ENCODE measurements at places on chromosomes 5 and 9.

- DNase-seq: no peak
These were observed 14.4 kb upstream of the DMRT3 start for GRCh38 chr9:962023-962422.

DNA sequence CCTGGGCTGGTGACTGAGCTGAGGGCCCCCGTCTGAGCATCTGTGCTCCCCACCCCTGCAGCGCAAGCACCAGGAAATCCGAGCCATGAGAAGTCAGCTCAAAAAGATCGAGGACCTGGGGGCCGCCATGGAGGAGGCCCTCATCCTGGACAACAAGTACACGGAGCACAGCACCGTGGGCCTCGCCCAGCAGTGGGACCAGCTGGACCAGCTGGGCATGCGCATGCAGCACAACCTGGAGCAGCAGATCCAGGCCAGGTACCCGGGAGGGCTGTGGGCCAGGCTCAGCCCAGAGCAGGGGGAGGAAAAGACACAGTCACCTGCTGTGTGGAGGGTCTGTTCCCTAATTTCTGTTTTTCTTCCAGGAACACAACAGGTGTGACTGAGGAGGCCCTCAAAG is 24.6 kb downstream of the DYNC2I2 start:
- DNase-seq: no peak

DNA sequence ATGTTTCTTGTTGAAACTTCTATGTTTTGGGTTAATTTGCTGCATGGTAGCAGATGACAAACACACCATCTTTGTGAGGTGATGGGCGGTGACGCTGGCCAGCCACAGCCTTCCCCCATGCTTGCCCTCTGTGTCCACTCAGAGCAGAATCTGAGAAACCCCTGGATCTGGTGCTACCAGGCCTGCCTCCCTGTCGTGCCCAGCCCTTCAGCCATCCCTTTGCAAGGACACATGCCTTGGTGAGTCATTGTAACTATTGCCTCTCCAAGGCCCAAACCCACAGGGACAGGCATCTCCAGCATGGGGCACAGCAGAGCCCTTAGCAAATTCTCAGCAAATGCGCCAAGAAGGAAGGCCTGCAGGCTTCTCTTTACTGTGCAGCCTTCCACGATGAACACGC is 48.1 kb upstream of the FCN1 start:
- DNase-seq: no peak

GRCh38 chr9:131323629-131324028 is 34.1 kb downstream of the PLPP7 start:
- no peak for DNase-seq

DNA sequence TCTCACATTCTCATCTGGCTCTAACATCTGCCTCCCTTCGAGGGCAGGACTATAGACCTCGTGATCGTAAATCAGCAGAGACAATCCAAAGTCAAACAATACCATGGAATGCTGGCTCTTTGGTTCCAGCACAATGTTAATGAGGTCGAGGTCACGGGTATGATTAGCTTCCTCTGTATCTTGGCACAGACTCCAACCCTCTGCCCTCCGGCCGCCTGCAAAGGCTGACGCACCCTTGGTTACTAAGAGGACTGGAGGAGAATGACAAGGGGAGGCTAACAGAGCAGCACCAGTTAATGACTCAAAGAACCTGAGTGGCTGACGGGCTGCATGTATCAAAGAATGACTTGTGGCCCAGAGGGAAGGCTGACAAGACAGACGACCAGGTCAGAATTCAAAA is 10.1 kb downstream of the LHFPL2 start:
- DNase-seq: peak; percentile 87

DNA sequence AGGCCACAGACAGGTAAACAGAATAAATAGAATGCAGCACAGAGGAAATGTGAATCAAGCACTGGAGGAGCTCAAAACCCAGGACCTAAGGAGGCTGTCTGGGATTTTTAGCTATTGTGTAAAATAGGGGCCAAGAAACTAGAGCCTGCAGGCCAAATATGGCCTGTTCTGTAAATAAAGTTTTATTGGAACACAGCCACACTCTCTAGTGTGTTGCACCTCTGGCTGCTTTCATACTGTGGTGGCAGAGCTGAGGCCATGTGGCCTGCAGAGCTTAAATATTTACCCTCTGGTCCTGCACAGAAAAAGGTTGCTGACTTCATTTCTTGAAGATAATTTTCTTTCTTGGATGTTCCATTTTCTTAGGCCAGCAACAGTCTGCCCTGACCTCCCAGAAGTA is 136.4 kb downstream of the WDR41 start:
- no peak for DNase-seq

DNA sequence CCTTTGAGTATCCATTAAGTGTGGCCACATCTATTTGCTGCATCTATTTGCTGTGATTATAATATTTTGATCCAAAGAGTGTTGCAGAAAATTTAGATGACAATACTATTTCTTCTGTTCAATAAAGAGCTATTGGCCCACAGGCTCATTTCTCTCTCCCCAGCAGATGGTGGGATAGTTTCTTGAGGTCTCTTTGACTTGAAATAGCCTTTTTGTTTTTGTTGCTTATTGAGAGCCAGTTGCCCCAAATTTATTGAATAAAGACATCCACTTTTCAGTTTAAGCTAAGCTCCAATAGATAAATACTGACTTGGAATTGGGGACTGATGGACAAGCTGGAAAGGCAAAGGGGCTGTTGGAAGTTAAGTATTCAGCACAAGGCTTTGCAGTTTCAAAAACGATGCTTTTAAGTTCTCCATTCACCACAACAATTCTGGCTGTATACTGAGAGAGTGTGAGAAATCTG is 290.1 kb upstream of the MPDZ start:
- no peak for DNase-seq

DNA sequence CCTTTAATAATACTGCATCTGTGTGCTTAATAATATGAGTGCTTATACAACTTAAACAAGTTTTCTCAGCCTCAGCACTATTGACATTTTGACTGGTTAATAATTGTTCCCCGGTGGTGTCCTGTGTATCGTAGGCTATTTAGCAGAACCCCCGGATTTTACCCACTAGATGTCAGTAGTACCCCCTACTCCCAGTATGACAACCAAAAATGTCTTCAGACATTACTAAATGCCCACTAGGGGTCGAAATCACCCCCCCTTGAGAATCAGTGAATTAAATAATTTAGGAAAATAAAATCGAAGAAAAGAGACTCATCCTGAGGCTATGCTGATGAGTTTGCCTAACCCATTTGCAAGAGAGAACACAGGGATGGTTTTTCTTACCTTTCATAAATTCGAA is 166.3 kb downstream of the ATP10B start:
- no peak for DNase-seq

GRCh38 chr9:89379508-89380115 is 61.3 kb downstream of the SECISBP2 start:
- DNase-seq: no peak

- no peak for DNase-seq
These were observed 3.1 kb downstream of the WNK2 start for GRCh38 chr9:93187047-93187446.

- DNase-seq: peak; percentile 15
These were observed 154.2 kb downstream of the FOCAD start for GRCh38 chr9:20838218-20838617.

DNA sequence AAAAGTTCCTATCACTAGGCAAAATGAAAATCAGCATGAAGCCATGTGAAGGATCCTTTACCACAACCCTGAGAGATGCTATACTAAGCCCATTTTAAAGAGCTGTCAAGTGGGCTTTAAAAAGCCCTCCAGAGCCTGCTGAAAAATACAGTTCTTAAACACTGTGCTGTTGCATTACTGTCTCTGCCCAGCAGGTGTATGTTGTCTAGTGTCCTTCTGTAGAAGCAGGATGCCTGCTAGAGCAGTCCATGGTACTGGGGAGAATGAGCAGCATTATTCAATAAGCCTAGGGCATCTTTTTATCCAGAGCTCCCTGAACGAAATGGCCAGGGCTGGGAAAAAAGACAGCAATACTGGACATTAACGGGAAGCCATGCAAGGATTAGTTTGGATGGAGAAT is 126.2 kb upstream of the PLCXD3 start:
- DNase-seq: peak; percentile 23

- no peak for DNase-seq
These were observed 30.2 kb downstream of the SLC46A2 start for GRCh38 chr9:112860451-112860850.

GRCh38 chr9:33263131-33264002 is 1.1 kb downstream of the BAG1 start:
- DNase-seq: peak; percentile 33

DNA sequence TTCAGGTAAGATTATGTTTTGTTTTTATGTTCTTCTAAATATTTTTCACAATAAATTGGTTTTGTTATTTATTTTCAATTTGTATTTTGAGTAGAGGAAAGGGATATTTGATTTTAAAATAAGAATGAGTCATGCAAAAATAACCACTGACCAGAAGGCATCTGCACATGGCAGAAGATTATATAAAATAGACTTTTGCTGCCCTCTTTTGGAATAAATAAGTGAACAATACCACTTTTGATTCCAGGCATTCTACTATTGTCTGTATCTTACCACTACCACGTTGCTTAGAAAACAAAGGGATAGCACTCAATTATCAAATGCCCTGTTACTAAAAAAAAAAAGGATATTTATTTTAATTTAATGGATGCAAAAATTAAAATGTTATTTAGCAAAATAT is 227.3 kb upstream of the ITGA1 start:
- peak; percentile 5 for DNase-seq

- DNase-seq: no peak
These were observed 19.3 kb upstream of the CARTPT start for GRCh38 chr5:71699751-71700150.

- DNase-seq: peak; percentile 68
These were observed 335.8 kb upstream of the DAB2 start for GRCh38 chr5:39760385-39761198.

- no peak for DNase-seq
These were observed 8.3 kb upstream of the TEX48 start for GRCh38 chr9:114690308-114690707.

DNA sequence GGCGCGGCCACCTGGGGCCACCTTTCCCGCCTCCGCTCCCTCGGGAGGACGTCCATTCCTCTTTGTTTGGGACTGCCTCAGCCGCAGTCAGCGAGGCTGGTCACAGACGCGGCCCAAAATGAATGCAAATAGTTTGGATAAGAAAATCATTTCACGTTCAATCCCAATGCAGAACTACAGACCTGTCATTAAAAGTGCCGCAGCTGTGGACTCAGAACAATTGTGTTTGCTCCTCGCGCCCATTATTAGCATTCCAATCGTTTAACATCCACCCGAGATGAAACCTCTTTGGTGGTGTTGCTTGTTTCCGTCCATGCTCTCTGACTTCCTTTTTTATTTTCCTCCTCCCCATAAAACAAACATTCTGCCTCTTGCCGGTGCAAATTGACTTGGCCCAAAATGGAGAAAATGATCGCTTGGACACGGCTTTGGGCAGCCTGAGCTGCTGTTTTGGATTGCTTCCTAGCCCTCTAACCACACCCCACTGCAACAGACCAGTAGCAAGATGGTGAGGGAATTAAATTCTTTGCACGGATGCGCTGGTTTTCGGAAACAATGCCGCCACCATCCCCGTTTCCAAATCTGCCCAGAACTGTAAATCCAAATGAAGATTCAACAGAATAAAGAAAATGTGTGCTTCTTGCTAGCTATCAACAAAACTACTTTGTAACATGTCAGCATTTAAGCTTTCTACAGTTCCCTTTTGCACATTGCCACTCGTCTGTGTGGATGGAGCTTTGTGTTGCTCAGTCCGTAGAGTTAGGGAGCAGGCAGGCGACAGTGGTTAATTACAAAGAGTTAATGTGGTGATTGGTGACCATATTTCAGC is 784 bp downstream of the NLN start:
- DNase-seq: peak; percentile 76

- no peak for DNase-seq
These were observed 891.3 kb downstream of the TLE1 start for GRCh38 chr9:80797831-80798688.

- DNase-seq: no peak
These were observed 286.4 kb downstream of the FANCC start for GRCh38 chr9:95030920-95031642.

- DNase-seq: no peak
These were observed 168.5 kb downstream of the RAB3C start for GRCh38 chr5:58751222-58751837.

DNA sequence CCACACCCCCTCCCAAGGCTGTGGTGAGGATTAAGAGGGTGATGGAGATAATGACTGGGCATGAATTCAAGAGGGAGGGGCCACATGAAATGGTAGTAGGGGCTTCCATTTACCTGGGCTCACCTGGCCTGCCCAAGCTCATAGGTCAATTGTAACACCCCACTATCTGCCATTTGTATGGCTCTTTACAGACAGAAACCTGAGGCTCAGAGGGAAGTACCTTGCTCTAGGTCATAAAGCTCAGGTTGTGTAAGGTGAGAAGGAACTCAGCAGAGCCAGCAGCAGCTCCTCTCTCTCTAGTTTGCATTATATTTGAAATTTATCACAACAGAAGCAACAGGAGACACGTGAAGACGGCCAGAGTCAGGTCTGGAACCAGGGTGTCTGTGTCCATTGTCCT is 133.4 kb upstream of the ALDH1B1 start:
- DNase-seq: no peak

- DNase-seq: no peak
These were observed 9.6 kb upstream of the AHRR start for GRCh38 chr5:311963-312362.

- no peak for DNase-seq
These were observed 2208.1 kb upstream of the WWC1 start for GRCh38 chr5:166083183-166083959.

GRCh38 chr9:131595696-131596429 is 50.5 kb downstream of the PRRT1B start:
- DNase-seq: no peak

DNA sequence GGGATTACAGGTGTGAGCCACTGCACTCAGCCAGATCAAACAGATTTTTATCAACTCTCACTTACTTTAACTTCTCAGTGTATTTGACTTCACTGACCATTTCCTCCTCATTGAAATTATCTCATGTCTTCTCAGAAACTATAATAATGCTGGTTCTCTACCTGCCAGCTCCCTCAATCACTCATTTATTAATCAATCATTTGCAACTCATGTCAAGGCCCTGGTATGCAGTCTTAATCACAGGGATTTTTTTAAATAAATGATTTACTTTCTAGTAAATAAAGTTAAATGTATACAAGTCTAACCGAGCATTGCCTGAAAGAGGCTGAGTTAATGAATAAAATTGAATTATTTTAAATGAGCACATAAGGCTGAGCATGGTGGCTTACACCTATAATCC is 63.3 kb downstream of the PLPP1 start:
- DNase-seq: no peak

Measured in GM03348 (cell line).